Fibroblast of skin of left biceps (primary cell): ENCODE measurements at places on chromosomes 4 and X.

- DNase-seq, result no peak
These were observed 443.6 kb downstream of the UBE2NL start for GRCh38 chrX:144327495-144327894.

DNA sequence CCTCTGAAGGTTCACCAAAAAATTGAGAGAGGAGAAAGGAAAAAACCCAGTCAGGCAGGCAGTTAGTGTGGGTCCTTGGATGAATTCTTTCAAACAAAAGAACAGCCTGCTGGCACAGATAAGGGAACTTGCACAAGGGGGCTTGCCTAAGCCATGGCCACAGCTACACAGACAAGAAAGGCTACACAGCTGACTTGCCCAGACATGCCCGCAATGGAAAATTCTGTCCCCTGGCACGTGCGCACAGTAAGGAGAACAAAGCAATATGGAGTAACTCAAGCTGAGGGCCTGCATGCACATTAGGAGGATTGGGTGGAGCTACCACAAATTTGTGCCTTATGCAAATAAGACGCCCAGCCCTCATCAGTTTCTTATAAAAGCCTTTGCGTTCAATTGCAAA is 512.5 kb upstream of the HTR2C start:
- no peak for DNase-seq

DNA sequence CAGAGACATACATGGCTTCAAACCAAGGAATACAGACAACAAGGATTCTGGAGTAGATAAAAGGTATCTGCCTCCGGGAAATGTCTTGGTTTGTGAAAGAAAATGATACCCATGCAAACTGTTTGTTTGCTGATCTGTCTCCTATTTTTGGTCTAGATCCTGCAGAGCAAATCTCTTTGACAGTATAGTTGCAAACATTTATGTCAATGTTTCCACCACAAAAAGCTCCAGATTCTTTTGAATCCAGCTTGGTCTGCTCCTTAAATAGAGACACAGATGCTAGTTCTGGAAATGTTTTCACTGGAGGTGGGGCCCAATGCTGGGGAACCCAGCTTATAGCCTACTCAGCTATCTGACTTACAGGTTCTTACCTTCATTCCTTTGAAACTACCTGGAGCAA is 119.7 kb downstream of the ATG4A start:
- no peak for DNase-seq

DNA sequence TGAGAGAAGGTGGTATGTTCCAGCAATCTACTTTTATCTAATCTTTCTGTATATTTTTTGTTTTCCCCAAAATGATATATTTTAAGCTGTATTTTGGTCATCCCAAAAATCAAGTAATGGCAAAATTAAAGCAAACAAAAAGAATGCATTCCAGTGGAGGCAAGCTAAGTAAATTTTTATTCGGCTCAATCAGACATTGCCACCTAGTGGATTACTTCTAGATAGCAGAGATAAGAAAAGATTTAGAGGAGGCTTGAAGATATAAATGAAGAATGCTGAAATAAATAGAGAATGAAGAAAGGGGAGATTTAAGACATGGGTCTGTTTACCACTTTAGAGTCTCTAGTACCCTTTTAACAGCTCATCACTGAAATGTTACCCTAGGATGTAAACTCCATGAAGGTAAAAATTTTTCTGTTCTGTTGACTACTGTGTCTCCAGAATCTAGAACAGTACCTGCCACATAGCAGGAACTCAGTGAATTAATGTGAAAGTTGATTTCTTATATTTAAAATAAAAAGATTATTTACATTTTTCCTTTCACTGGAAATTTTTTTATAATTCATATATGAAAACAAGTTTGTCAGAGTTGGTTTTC is 110.9 kb upstream of the ANK2 start:
- peak; percentile 29 for DNase-seq

GRCh38 chrX:13223868-13224567 is 95.8 kb downstream of the ATXN3L start:
- peak; percentile 77 for DNase-seq

- DNase-seq, result no peak
These were observed 18.0 kb upstream of the FAM47E start for GRCh38 chr4:76233529-76233928.

DNA sequence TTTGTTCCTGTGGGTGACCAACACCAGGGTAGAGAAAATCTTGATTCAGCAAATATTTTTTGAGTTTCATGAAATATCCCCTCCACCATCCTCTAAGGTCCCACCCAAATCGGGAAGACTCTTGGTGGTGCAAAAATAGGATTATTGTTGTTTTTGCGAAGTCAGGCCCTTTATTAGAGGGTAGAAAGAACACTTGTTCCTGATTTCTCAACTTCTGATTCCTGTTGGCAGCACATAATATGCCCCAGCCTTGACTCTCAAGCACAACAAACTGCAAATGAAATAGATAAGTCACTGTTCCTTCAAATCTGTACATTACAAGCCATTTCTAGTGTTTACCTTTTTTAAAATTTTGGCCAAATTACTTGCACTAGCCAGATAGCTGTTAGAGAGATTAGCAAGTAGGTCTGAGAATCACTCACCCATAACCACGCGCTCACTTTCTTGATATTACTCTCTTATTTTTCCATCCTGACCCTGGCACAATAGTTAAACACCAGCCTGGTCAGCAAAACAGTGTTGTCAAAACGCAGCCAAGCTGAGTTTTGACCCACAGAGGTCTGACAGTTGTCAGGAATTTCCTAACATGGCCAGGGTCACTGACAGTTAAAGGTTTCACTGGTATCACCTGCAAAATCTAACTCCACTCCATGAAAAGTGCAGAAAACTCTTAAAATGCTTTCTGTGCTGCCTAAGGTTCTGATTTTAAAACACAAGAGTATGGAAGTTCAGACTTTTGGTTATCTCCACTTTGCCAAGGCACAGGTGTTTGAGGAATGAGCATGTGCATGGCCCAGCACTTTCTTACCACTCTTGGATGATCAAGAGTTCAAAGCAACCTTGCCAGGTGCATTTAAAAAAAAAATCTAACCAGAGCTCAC is 69.8 kb downstream of the RBM47 start:
- DNase-seq, result no peak
